ENCODE measurements at places on chromosomes 4 and X.
A peak's percentile ranks its signal among the peaks of the same experiment; 100 is the strongest.

GRCh38 chr4:75002381-75002780 lies 69.5 kb downstream of the PARM1 start:
- no peak for DNase-seq

GRCh38 chrX:54811301-54811885 lies 3.8 kb downstream of the MAGED2 start:
- DNase-seq: no peak

- DNase-seq: no peak
Measured at GRCh38 chrX:37424000-37424429, 74.9 kb downstream of the PRRG1 start.

DNA sequence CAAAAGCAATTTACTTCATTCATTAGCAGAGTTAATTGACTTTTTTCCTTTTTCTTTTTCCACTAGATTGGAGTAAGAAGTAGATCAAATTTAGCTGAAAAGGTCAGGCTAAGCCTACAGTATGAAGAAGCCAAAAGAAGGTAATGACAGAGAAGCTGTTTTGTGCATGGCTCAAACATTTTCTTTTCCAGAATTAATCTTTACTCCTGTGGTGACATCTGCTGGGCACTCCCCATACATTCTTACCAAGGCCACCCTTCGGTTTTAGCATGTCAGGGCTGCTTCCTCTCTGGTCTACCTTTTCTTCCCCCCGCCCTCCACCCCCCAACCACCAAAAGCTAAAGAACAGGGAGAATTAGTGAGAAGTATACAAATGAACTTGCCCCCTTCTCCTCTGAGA lies 70.2 kb downstream of the CLDN22 start:
- peak; percentile 12 for DNase-seq

DNA sequence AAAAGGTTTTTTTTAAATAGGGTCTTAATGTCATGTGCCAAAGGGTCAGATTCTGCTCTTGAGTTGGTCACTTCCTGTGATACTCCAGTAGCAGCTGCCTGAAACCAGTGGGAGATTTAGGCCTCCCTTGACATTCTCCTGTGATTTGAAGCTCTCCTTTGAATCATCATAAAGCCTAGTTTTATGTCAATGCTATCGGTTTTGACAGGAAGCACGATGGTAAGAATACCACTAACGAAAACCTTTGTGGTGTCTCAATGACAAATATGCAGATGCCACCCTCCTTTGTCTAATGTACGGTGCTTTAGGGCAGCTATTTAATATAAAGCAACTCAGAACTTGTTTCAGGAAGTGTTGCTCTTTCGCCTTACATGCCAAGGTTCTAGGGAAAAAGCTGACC lies 44.2 kb downstream of the CCNI start:
- DNase-seq: peak; percentile 47

DNA sequence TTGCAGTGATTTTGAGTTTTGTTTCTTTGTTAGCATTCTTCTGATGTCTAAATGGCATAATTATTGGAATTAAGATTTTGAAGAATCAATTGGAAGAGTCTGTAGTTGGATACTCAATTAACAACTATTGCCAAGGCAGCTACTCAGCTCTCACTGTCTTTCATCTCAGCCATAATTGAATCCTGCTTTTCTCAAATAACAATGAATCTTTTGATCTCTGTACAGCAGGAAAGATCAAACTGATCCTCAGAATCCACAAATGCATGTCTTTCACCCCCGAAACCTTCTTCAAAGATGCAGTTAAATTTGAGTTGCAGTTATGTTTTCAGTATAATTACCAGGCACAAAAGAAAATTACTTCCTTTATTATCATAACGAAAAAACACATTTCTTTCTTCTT lies 86.2 kb downstream of the MAD2L1 start:
- no peak for DNase-seq

DNA sequence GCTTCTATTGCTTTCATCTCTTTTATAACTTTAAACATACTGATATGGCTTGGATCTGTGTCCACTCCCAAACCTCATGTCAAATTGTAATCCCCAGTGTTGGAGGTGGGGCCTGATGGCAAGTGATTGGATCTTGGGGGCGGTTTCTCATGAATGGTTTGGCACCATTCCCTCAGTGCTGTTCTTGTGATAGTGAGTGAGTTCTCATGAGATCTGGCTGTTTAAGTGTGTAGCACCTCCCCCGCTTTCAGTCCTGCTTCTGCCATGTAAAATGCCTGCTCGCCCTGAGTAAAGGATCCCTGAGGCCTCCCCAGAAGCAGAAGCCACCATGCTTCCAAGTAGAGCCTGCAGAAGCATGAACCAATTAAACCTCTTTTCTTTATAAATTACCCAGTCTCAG lies 17.7 kb downstream of the MND1 start:
- DNase-seq: no peak

GRCh38 chr4:17188547-17189400 lies 290.3 kb upstream of the LDB2 start:
- no peak for DNase-seq

GRCh38 chr4:31275906-31276305 lies 555.7 kb downstream of the PCDH7 start:
- DNase-seq: no peak

- DNase-seq: peak; percentile 86
Measured at GRCh38 chrX:77785486-77786364, at the start of gene ATRX. ATRX (minus strand) TSS chrX:77786216; CDS start chrX:77786001, 215 bp downstream.

- DNase-seq: no peak
Measured at GRCh38 chr4:132504438-132504837, 644.7 kb upstream of the PCDH10 start.

DNA sequence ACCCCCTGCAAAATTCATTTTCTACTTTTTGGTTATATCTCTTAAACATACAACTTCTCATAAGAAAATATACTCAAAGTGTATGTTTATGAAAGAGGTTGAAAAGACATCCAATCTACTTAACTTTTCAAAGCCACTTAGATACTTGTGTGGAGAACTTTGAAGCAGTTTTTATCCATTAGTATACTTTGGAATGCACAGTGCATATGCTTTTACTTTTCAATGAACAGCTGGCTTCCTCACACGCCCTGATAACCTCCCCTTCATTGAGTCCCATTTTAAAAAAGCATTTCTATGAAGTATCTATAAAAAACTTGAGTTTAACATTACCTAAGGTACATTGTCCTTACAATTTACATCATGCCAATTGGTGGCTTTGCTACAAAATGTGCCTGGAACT lies 73.8 kb downstream of the VEGFC start:
- no peak for DNase-seq

DNA sequence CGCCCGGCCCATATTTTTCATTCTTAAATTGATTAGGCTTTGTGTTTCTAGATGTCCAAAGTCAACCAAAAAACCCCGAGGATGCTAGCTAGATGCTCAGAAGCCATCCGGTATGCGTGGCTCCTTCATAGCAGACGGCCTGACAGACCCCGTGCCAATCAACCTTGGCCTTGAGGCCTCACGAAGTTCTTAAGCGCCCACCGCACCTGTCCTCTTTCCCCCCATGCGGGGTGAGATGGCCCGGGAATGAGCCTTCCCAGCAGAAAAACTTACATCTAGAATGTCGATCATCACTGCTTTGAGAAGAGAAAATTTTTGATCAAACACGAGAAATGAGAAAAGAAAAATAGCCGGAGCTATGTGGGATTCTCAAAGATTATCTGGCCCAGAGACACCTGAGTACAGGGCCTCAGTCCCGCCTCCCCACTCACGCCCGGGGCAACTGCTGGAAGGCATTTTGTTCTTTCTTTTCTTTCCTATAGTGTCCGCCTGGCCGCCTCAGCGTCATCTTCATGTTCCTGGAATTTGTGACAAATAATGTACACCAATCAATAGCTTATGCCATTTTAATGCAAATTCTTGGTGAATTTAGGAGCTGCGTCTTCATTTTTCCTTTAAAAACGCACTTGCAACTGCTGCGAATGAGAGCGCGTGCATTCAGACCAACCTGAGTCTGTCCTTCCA lies 1.6 kb upstream of the NAT8L start:
- DNase-seq: no peak

- no peak for DNase-seq
Measured at GRCh38 chr4:168831585-168831918, 178.5 kb downstream of the CBR4 start.

DNA sequence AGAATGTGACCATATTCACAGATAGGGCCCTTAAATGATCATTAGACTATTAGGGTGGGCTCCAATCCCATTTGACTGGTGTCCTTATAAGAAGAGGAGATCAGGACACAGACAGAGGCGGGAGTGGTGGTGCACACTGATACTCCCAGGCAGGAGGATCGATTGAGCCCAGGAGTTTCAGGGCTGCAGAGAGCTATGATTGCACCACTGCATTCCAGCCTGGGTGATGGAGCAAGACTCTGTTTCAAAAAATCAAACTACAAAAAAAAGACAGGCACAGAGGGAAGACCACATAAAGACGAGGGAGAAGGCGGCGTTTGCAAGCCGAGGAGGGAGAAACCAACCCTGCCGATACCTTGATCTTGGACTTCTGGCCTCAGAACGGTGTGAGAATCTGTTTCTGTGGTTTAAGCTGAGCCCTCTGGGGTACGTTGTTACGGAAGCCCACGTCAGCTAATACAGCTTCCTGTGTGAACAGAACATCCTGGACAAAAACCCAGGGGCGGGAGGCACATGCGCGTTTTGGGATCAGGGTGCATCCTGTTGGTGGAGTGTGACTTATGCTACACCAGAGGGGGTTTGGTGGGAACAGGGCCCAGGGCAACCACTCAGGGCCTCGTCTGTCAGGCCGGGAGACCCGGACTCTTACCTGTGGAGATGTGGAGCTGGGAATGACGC lies 211.8 kb upstream of the PSAPL1 start:
- DNase-seq: peak; percentile 37

- DNase-seq: no peak
Measured at GRCh38 chr4:159779716-159780115, 676.8 kb downstream of the RAPGEF2 start.

DNA sequence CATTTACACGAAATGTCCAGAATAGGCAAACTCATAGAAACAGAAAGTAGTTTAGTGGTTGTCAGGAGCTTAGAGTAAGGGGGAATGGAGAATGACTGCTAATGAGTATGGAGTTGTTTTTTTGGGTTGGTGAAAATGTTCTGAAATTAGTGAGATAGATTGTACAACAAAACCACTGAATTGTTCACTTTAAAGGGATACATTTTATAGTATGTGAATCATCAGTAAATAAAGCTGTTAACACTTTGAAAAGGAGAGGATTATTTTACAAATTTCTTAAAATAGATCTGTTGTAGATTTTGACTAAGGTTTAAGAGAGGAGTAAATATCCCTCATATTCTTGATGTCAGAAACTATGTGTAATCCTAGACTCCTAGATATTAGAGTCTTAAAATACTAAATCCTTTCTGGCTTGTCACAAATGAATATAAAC lies 82.7 kb downstream of the RAPGEF2 start:
- DNase-seq: no peak

DNA sequence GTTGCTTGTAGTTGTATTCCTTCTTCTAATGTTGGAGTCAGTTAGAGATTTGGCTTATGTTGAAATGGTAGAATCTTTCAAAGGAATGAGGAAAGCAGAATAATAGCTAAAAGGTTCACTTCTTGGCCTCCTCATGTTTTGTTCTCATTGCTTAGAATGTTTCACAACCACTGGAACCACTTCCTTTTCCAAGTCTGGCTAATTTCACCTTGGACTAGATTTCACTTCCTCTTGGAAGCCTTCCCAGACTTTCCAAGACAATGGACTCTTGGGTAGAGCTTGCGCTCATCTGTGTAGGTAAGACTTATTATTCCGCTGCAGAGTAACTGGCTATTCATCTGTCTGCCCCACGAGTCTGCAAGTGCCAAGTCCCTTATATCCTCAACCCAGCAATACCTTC lies 8.3 kb downstream of the SPATA18 start:
- no peak for DNase-seq

GRCh38 chrX:148574237-148574973 lies 74.0 kb downstream of the AFF2 start:
- DNase-seq: no peak

DNA sequence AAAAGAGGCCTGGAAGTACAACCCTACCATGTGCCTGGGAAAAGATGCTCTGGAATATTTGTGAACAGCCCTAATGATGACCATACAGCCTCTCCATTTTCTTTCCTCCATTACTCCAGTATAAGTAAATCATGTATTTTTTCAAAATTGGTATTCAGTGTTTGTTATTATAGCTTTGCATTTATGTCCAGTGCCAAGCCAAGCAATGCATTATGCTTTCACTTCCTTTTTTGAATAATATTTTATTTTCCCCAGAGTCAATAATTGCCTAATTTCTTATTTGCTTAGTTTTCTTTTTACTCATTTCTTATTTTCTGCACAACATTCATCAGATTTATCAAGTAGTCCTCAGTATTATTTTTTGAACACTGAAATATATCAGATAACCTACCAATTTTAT lies 49.3 kb upstream of the EOLA2 start:
- no peak for DNase-seq

DNA sequence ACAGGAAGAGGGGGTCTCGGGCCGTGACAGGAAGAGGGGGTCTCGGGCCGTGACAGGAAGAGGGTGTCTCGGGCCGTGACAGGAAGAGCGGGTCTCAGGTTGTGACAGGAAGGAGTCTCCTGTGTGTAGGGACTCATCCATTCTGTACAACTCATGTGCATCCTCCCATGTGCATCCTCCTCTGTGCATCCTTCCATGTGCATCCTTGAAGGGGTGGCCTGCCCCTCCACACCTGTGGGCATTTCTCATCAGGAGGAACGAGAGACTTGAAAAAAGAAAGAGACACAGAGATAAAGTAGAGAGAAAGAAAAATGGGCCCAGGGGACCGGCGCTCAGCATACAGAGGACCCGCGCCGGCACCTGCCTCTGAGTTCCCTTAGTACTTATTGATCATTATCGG lies 30.2 kb upstream of the PLCXD1 start:
- DNase-seq: peak; percentile 37

GRCh38 chr4:163612762-163613161 lies 118.3 kb downstream of the TMA16 start:
- DNase-seq: no peak

GRCh38 chr4:121272526-121272925 lies 108.3 kb downstream of the QRFPR start:
- DNase-seq: peak; percentile 6

GRCh38 chr4:142645475-142646108 lies 200.5 kb downstream of the INPP4B start:
- DNase-seq: peak; percentile 3

DNA sequence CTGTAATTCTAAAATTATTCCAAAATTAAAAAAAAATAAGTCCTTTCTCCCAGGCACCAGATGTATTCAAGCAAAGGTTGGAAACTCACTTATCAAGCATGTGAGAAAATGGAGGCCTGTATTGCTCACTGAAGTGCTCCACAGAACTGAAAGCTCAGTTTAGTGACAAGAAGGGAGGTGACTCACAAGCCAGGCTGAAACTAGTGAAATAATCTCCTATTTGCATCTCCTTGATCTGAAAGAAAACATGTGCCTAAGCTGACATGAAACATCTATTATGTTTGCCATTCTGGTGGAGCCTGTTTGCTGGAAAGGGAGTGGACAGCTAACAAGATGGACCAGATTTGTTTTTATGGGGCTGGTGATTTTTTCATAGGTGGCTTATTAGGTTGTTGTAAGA lies 54.0 kb upstream of the AMELX start:
- no peak for DNase-seq

- no peak for DNase-seq
Measured at GRCh38 chr4:42149004-42149403, 3.5 kb downstream of the BEND4 start.

Data from CD4-positive, alpha-beta T cell treated with Interleukin-10 for 1 hour (primary cell).